ENCODE measurements at places on chromosomes 2 and 18.

DNA sequence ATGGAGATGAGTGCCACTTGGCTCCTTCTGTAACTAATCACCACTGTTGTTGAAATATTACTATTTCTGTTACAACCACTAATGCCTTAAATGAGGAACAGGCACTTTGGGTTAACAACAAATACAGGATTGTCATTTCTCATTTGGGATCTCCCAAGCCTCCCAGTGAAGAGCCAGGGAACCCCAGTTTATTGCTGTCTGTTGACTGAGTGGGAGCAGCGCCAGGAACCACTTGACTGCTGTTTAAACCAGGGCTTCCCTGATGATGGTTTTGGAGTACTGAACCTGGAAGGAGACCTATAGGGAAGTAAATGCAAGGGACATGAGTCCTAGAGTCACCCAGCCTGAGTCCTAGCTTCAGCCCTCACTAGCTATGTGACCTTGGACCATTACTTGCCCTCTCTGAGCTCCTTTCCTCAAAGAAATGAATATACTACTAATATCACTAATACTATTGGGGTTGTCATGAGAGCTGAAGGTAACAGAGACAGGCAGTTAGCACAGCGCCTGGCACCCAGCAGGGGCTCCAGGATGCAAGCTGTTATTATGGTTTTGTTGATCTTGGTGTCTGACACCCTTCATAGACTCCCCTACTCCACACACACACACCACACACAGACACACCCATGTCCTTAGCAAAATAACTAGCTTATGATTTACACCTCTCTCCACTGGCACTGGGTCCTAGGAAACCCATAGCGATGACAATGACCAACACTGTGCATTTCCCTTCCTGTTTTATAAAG, 104.2 kb upstream of the FZD7 start:
- no peak for DNase-seq

GRCh38 chr2:152441961-152442360, 107.0 kb downstream of the FMNL2 start:
- no peak for DNase-seq

DNA sequence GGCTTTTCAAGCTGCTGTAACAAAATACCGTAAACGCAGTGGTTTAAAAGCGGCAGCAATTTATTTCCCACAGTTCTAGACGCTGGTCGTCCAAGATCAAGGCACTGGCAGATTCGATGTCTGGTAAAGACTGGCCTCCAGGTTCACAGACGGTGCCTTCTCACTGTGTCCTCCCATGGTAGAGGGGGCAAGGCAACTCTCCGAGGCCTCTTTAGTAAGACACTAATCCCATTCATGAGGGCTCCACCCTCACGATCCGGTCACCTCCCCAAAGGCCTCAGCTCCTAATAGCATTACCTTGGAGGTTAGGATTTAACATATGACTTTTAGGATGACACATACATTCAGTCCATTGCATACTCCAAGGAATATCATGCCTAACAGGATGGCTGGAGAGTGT, 117.2 kb downstream of the SH3RF3 start:
- DNase-seq: no peak

GRCh38 chr2:11683966-11684365, 14.0 kb upstream of the NTSR2 start:
- DNase-seq: no peak

- DNase-seq: no peak
These were observed 135.6 kb downstream of the SMAD2 start for GRCh38 chr18:47794725-47795433.

- no peak for DNase-seq
These were observed 463 bp downstream of the HS1BP3 start for GRCh38 chr2:20650393-20650876.

DNA sequence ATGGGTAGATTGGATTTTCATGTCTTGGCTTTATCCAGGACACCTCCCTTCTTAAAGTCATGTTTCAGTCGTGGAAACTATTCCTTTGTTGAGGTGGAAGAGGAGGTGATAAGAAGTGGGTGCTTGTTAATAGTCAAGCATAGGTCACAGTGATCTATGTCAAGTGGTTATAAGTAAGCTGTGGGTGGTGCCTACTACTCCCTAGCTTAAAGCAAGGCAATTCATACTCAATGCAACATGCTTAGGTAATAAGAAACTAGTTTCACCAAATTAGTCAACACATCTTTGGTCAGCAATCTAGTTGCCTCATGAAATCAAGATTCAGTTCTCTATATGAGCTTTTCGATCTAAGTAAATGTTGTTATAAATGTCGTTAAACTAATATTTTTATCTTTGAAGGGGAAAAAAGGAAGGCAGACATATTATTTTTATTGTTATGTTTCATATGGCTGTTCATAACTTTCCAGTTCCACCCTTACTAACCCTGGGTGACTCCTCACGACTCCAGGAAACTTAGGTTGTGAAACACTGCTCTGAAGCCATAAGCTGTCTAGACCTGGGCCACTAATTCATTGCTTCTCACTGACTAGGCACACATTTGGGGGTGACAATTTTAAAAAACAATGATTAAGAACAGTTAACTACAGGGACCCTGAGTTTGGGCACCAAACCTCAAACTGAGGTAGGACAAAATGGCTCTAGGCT, 5.8 kb upstream of the ABCB11 start:
- DNase-seq: no peak
